NCI-H2029 (cell line): ENCODE measurements at places on chromosomes 2 and 18.

DNA sequence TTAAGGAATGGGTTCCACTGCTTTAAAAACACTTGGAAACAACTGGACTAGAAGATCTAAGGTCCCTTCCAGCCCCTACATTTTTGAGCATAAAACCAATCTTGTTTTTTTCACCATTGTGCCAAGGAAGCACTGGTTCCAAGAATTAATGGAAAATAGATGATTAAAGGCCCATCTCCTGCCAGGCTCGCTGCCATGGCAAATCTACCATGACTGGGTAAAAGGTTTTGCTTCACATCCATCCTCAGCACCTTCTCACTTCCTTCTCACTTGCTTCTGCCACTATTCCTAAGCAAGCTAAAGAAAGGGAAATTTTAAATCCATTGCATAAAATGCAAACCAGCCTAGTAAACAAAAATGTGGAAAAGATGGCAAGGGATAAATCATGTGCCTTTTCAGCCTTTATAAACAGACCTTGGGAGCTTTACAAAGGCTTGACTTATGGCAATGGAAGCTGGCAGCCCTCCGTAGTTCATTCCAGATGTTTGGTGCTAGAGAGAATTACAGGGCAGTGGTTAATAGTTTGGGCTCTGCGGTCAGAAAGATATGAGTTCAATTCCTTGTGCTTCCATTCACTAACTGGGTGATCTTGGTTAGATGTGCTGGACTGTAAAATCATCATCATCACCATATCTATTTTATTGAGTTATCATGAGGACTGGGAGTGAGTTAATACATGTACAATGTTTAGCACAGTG lies 27.0 kb upstream of the ST3GAL5 start:
- no peak for DNase-seq

GRCh38 chr2:219598308-219599078 lies 836 bp downstream of the STK11IP start:
- DNase-seq, result peak; percentile 1

DNA sequence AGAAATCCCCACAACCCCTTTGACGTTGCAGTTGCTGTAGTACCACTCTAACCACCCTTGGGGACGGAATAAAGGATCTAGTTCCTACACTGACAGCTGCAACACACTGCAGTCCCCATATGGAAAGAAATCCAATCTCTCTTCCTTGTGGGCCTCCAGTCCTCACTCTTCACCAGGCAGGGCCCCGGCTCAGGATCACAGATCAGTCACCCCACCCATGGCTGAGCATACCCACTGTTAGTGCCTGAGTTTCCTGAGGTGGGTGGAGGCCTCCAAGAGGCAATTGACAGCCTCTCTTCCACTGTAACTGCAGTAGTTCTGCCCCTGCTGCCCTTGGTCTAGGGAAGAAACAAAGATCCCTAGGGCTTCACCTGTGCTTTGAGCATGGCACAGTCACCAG lies 670.0 kb upstream of the CDH2 start:
- DNase-seq, result no peak

DNA sequence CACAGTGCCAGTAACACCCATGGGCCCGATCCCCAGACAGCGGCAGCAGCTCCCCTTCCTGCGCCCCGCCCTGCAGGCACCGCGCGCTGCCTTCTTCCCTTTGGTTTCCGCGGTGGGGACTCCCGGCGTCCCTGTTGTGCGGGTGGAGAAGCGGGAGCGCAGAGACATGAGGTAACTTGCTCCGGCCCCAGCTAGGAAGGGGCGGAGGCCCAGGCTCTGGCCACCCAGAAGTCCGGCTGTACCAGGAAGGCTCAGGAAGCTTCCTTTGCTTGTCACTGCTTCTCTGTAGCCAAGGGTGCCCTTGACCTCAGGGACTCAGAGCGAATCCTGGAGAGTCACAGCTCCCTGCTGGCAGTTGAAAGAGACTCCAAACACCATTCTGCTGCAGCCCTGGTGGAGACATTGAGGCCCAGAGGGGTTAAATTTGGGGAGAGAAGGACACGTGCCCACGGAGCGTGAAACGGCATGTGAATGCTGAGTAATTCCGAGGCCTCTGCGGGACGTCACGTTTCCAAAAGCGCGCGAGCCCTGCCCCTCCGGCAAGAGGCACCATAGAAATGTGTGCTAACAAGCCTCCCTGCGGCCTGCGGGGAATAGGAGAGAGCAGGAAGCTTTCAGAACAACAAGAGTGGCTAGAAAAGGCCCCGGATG lies 6.7 kb upstream of the ADCY3 start:
- no peak for DNase-seq

DNA sequence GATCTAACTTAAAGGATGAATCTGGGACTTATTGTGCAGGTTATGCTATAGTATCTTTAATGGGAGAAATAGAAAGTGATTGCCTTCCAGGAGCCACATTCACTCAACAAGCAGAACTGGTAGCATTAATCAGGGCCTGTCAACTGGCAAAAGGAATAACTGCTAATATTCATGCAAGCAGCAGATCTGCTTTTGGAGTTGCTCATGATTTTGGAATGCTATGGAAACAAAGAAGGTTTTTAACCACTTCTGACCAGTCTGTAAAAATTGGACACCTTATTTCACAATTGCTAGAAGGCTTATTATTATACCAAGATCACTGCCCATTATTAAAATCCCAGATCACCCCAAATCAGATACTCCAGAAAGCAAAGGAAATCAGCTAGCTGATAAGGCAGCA lies 200.4 kb downstream of the MREG start:
- DNase-seq, result no peak

DNA sequence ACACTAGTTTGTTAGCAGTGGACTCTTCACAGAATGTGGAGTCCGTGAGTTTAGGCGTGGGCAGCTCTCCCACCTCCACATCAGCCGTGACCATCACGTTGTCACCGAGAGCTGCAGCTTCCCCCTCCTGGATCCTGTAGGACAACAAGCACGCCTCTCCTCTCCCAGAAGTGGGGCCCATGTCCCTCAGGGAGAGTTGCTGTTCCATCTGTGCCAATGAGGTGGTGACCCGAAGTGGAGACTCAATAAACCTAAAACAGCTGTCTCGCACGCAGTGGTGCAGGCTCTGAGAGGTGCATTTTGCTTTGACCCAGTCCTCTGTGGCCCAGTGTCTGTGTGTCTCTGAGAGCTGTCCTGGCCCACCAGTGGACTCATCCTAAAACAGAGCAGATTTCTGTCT lies 456.5 kb upstream of the SOX11 start:
- no peak for DNase-seq

DNA sequence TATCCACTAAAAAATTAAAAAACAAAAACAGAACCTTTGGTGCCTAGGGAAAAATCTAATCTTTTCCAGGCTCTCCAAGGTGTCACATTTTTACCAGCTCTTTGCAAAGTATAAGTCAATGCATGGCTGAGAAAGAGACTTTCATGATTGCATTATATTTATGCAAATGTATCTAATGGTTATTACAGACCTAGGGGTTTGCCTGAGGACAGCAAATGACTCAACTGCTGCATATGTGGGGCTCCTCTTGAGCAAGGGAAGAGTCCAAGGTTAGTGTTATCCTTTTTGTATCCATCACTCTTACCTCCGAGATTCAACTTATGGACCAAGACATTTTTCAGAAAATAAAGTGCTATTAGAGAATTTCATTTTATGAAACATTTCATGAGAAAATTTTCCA lies 33.9 kb upstream of the RMP24 start:
- DNase-seq, result no peak

- no peak for DNase-seq
These were observed 342.4 kb downstream of the INSIG2 start for GRCh38 chr2:118430510-118431164.

- DNase-seq, result no peak
These were observed 23.5 kb downstream of the ELP2 start for GRCh38 chr18:36153203-36153602.

- DNase-seq, result no peak
These were observed 81.7 kb downstream of the GLI2 start for GRCh38 chr2:120817136-120817955.

DNA sequence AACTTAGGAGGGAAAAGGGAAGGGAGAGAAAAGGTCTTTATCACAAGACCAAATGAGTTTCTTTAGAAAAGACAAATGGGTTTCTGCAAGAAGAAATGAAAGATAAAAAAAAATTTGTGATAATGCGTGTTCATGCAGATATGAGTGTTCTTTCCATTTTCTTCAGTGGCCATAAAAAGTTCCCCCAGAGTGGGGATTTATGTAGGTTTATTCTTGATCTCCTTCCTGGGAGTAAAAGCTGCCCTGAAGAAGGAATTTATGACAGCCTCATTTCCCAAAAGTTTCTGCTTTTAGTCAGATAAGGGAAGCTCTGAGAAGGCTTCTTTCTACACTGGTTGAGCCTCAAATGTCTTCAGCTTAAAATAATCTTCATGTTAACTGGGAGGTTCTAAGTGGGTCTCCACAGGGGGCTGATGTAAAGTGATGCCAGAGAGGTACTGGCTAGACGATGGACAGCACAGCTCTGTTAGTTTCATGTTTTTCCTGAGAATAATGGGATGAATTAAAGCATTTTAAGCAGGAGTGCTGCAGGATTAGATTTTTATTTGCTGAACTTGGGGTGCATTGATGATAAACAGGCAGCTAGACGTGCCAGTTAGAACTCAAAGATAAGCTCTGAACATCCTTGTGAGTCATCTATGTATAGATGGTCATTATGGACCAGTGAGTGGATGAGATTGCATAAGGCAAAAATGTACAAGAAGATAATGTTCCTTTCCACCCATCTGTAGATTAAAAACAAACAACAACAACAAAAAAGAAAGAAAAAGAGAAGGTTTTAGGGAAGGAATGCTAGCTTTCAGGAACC lies 99.4 kb upstream of the MSH2 start:
- no peak for DNase-seq

DNA sequence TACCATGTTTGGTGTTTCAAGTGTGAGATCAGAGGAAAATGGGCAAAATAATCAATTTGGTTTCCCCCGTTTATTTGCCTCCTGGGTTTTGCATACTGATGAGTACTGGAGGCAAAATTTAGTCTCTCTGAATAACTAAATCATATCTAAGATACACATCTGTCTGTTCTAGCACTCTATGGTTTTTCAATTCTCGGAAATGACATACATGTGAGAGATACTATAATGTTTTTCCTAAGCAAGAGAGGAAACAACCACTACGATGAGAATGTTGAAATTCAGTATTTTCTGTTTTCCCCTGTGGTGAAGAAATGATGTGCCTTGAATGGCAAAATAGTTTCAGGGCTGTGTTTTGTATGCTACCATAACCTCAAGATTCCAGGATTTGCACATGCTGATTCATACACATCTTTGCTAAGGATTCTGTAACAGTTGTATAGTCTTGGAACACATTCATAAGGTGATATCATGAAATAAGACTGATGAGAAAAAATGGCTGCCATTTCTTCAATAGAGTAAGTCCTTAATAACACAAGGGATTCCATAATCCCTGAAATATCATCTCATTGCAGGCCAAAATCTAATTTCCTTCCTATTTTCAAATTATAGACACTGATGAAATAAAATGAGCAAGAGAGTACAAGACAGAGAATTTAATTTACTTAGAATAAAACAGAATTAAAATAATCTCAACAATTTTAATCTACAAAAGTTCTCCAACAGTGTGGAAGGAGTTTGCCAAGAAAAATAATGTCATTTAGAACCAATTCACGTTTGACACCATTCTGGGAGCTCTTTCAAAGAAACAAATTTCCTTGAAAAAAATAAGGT lies 316.6 kb downstream of the FIGN start:
- DNase-seq, result no peak

DNA sequence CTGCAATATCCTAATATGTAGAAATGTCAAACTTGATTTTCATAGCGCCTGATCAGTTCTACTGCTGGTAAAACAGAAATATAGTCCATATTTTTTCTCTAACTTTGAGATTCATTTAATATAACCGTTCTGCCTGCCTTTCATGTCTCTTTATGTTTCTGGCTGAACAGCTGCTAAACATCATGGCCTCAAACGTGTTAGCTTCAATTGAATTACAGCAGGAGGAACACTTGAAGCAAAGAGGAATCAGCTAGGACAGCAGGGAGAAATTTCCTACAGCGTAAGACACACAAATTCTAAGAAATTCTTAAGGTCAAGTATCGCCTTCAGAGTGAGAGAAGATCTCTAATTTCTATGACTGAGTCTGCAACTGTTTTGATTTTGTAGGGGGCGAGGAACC lies 433.2 kb downstream of the FBXO15 start:
- DNase-seq, result no peak

GRCh38 chr2:205646680-205647079 lies 35.6 kb upstream of the NRP2 start:
- no peak for DNase-seq

- no peak for DNase-seq
These were observed 59.3 kb upstream of the MGAT4A start for GRCh38 chr2:98790221-98790620.

GRCh38 chr2:25174192-25174861 lies 5.9 kb upstream of the POMC start:
- no peak for DNase-seq

- no peak for DNase-seq
These were observed 508.9 kb downstream of the CNTNAP5 start for GRCh38 chr2:124534028-124534427.

GRCh38 chr18:9333441-9334328 lies 888 bp upstream of the TWSG1 start:
- DNase-seq, result no peak

GRCh38 chr2:142819411-142819810 lies 58.1 kb upstream of the KYNU start:
- DNase-seq, result no peak

DNA sequence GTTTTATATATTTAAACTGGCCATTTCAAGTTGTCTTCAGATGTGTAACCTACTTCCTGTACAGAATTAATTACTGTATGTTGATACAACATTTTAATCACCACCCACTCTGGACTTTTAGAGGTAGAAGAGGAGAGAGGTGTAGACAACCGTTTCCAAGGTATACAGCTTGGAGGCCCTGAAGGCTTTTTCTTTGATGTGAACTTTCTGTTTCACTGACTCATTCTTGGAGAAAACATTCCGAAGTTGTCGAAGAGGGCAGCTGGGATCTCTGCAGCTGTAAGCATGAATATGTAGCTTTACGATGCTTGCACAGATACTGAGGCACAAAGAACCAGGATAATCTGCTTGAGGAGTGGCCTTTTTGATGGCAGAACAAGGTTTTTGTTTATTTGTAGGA lies 137.0 kb downstream of the NCKAP5 start:
- no peak for DNase-seq

- DNase-seq, result no peak
These were observed 634 bp downstream of the PTPRM start for GRCh38 chr18:7567474-7568425.

- DNase-seq, result no peak
These were observed 8.4 kb upstream of the NT5DC4 start for GRCh38 chr2:112712465-112712864.

GRCh38 chr2:40126006-40126405 lies 325.9 kb downstream of the SLC8A1 start:
- no peak for DNase-seq

DNA sequence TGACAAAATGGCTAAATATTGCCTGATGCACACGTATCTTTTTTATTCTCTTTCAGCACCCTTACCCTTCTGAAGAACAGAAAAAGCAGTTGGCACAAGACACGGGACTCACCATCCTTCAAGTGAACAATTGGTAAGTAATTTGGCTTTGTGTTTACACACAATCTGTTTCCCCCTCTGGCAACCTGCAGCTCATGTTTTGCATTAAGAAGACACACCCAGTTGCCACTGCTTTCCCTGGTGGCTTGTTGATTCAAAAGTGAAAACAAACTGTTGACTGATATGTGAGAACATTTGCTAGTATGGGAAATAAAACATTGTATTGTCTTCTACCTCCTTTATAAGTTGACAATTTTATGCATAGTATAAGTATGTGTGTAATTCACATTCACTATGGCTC lies 113.0 kb downstream of the MEIS1 start:
- no peak for DNase-seq

- no peak for DNase-seq
These were observed 89.6 kb downstream of the NR4A2 start for GRCh38 chr2:156242874-156243273.
